CD4-positive, alpha-beta T cell treated with Interleukin-12 subunit alpha and Interleukin-12 subunit beta, for 1 hour (primary cell): ENCODE measurements at places on chromosomes 3 and 15.

GRCh38 chr3:151552589-151552988 lies 91.7 kb upstream of the IGSF10 start:
- no peak for DNase-seq

- peak; percentile 34 for DNase-seq
These were observed 32.4 kb upstream of the SLC6A11 start for GRCh38 chr3:10783360-10784351.

GRCh38 chr3:58900386-58900785 lies 149.4 kb downstream of the CFAP20DC start:
- DNase-seq: no peak

GRCh38 chr3:28850186-28850585 lies 430.7 kb upstream of the RBMS3 start:
- DNase-seq: no peak

DNA sequence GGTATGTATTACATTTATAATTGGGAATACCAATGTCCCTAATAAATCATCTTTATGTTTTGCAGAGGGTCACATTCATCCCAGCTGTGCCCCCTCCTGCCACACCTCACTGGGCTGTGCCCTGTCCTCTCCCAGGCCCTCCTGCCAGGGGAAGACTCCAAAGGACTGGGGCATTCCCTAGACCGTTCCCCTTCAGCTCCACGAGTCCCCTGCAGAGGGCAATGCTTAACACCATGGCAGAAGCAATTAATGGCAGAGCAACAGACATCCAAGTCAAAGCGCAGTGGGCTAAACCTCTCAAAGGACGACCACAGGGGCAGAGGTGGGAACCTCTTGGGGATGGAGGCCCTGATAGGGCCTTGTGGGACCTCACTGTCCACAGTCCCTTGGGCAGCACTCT lies 71.3 kb upstream of the SEC13 start:
- no peak for DNase-seq

GRCh38 chr3:192860454-192860853 lies 57.2 kb downstream of the MB21D2 start:
- no peak for DNase-seq

GRCh38 chr3:188863999-188864406 lies 307.8 kb upstream of the TPRG1 start:
- DNase-seq: no peak
